H4 (cell line): ENCODE measurements at places on chromosomes 5 and 9.

DNA sequence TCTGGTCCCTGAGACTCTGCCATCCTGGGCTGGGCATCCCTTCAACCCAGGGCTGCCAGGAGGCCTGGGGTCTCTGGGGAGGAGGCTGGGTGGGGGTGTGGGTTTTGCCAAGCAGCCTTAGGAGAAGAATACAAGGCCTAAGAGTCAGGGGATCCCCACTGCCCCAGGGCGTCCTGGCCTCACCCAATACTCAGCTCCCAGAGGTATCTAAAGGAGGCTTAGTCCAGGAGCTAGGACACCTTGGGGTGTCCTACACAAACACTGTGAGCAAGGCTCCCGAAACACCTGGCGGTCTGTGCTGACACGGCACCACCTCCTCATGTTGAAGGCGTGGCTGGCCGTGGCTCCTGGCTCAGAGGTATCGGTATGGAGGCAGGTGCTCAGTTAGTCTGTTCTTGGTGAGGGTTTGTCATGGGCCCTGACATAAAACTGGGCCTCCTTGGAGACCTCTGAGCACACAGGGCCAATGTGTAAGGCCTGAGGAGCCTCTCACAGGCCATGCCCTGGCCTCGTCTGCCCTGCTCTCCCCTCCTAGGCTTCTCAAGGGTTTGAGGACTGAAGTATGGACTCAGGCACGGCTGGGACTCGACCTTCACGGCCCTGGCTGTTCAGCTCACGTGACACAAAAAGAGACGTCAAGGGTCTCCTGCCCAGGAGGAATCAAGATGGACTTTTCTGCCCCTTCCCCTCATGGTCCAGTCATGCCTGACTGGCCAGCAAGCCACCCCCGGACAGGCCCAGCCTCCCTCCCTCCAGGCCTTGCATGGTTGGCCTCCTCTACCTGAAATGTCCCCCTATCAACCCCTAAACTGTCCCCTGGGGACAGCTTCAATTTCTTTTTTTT lies 277.3 kb downstream of the FSTL4 start:
- no peak for DNase-seq

GRCh38 chr5:53971131-53971530 lies 339.2 kb downstream of the ARL15 start:
- no peak for DNase-seq

DNA sequence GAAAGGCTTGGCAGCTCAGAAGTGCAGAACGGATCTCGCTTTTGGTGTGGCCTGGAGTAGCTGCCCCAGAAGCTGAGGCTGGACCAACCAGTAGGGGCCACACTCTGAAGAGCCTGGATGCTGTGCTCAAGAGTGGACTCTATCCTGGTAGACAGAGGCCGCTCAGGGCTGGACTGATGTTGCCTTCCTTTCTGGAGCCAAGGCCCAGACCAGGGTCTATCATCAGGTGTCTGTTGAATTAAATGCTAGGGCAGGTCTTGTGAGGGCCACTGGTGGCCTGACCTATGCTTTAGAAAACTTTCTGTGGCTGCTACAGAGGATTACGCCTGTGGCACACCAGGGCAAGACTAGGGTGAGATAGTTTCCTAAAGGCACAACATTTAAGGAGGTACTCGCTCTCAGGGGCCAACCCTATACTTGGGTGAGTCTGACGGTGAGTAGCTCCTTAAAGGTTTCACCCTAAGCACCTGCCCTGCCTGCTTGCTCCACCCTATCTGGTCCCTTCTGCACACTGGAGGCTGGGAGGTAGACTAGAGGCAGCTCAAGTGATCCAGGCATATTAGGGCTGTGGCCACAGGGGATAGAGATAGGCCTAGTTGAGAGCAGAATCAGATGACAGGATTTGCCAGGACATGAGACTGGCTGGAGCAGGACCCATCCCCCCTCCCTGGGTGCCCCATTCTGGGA lies 9.8 kb upstream of the IRF1 start:
- peak; percentile 10 for DNase-seq

- no peak for DNase-seq
Measured at GRCh38 chr9:101114317-101114716, 85.8 kb downstream of the PLPPR1 start.

- peak; percentile 16 for DNase-seq
Measured at GRCh38 chr5:22242532-22242931, 610.6 kb downstream of the CDH12 start.

DNA sequence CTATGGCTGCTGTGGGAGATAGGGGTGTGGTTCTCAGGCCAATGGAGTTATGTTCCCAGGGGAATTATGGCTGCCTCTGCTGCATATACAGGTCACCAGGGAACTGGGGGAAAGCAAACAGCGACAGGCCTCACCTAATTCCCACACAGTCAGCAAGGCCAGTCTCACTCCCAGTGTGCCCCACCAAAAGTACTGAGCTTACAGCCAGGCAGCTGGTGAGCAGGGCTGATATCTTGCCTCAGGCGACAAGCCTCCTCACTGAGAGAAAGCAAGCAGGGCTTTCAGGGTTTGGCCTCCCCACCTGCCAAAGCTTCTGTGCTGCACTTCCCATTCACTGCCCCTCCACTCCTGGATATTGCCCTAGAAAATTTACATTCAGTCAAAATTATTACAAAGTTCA lies 273.8 kb upstream of the TARS1 start:
- no peak for DNase-seq

- DNase-seq: no peak
Measured at GRCh38 chr9:131190191-131190590, 64.8 kb downstream of the NUP214 start.

GRCh38 chr9:110427497-110428104 lies 89.9 kb upstream of the TXNDC8 start:
- DNase-seq: peak; percentile 43

GRCh38 chr5:72160329-72160728 lies 53.1 kb downstream of the MAP1B start:
- DNase-seq: peak; percentile 74

- DNase-seq: no peak
Measured at GRCh38 chr5:114830114-114830513, 339.6 kb downstream of the TRIM36 start.

GRCh38 chr9:18441261-18441660 lies 32.7 kb upstream of the ADAMTSL1 start:
- DNase-seq: no peak

DNA sequence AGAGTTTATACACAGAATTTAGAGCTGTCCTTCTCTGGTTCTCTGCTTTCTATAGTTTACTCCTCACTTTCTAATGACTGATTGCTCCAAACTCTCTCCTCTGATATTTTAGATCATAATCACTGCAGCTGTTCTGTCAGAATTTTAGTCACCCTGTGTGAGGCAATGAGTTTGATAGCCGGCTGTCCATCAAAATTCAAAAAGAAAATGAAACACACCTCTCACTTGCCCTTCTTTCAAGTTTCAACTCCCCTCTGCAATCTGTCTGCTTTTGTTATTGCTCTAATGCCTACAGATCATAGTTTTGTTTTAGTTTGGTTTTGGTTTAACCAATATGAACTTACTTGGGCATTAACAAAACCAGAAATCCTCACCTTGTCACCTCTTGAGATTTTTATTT lies 23.3 kb upstream of the ABLIM3 start:
- DNase-seq: no peak

DNA sequence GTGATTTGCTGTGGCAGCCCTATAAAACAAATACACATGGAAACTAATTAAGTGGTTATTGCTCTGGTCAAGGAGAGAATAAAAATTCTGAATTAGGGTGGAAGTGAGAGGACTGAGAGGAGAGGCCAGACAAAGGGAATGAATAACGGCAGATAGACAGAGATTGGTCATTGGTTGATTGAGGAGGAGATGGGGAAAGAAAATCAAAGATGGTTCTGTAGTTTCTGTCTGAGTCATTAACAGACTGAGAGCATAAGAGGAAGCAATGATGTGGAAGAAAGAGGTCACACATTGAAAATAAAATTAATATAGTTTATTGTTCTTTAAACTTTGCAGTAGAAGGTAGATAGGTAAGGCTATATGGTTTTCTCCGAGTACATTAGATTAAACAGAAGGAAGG lies 469.8 kb downstream of the ACTL7B start:
- DNase-seq: no peak

DNA sequence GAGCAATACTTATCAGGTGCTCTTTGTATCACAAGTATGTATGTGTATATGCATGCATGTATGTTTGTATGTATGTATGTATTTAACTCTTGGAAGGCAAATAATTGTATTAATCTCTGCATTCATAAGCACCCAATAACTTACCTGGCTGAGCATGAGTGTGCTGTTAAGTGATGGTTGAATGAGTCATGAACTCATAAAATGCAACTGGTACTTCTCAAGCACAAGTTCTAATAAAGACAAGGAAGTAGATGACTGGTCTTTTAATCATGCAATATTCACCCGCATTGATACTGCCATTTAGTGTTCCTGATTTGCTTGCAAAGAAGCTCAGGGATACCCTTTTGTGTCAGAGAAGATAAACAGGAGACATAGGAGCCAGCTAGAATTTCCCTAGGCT lies 204.9 kb upstream of the TRPM3 start:
- DNase-seq: no peak

GRCh38 chr9:123402981-123403509 lies 47.0 kb downstream of the CRB2 start:
- no peak for DNase-seq

DNA sequence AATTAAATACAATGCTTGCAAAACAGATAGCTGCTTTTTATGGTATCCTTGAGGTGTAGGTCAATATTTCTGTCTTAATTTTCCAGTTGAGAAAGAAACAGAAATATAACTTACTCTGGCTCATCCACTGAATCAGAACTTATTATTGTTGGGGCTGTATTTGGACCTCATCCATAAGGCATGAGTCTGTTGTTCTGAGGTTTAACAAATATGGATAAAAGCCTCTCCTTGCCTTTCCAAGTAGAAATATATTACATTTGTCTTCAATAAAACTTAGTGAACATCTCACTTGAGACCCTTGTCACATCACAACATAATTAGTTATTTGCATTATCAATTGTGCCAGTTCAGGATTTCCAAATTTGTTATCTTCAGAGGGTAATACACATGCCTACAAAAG lies 525.8 kb downstream of the AGTPBP1 start:
- no peak for DNase-seq

DNA sequence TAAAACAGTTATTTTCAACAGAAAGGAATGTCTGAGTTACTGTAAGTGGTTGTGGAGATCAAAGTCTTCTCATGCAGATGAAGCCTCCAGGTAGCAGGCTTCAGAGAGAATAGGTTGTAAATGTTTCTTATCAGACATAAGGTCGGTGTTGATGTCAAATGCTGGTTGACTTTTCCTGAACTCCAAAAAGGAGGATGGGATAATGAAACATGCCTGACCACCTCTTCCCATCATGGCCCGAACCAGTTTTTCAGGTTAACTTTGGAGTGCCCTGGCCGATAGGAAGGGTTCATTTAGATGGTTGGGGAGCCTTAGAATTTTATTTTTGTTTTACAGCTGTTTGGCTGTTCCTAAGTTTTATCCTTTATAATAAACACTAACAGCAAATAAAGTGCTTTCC lies 478.4 kb downstream of the ACTL7B start:
- DNase-seq: no peak

- DNase-seq: no peak
Measured at GRCh38 chr9:117028103-117028858, 341.2 kb downstream of the TRIM32 start.

DNA sequence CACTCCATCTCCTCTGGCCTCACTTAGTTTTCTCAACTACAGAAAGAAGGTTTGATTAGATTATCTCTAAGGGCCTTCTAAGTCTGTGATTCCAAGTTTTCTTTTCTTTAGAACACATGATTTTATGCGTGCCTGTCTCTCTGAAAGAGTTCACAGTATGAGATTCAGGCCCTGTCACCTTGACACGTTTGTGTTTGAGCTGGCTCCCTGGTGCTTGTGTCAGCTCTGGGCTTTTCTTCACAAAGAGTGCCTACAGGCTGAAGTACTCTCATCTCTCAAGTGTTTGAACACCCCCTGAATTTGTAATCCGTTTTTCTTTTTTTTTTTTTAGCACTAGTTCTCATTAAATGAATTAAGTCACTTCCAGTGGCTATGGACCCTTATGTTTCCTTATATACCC lies 306.9 kb upstream of the C9orf72 start:
- DNase-seq: no peak

DNA sequence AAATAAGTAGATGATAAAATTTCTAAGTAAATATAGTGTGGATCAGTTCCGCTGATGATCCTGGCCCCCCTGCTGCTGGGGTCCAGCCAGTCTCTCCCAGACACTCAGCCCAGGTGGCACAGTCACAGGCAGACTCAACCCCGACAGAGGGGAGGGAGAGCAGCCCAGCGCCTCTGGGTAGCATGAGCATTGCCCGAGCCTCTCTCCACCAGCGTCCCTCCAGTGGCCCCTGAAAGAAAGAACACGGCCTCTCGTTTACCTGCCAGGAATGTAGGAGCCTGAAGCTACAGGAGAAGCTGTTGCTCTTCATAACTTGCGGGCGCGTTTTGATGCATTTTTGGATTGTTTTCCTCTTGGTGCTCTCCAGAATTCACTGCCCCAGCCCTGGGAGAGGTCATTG lies 68.8 kb upstream of the ICE1 start:
- DNase-seq: no peak

GRCh38 chr9:26809795-26810194 lies 82.8 kb downstream of the CAAP1 start:
- no peak for DNase-seq

DNA sequence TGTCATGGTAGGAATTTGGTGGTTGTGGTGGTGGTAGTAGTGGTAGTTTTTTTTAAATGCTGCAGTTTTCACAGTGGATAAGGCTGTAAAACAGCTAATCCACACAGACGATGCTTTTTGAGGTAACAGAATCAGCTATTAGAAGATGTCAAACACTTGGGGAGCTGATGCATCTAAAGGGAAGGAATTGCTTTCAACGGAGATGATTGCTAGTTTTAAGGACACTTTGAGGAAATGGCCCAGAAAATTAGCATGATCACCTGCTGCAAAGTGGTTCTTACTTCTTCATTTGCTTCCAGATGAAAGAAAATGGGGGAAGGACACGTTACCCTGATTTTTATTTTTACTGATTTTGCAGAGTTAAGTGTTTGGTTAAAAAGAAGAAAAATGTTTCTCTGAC lies 178.2 kb upstream of the ATP10B start:
- DNase-seq: no peak

DNA sequence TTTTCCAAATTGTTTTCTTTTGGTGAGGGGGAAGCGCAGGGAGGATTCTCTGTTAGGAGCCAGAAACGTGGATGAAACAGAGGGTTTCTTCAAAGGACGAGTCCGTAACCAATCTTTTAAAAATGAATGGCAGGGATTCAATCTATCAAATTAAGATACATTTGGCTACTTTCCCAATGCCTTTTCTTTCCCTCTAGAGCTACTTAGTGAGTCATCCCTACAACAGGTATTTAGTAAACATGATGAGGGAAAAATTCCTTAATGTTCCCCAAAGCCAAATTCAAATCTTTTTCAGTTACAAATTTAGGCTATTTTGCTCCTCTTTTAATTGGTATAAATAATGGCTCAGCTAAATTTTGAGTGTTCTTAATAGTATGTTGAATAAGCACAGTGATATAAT lies 366.4 kb upstream of the RIOK2 start:
- DNase-seq: no peak

GRCh38 chr9:68637020-68637419 lies 68.0 kb upstream of the PIP5K1B start:
- no peak for DNase-seq

GRCh38 chr5:10046676-10047075 lies 203.0 kb downstream of the ATPSCKMT start:
- no peak for DNase-seq
